Stimulated activated CD8-positive, alpha-beta memory T cell treated with anti-CD3 and anti-CD28 coated beads, Interleukin-15, amount 100 ng/mL, for 24 hours (primary cell): ENCODE measurements at places on chromosomes 7 and 10.

- DNase-seq, result no peak
Measured at GRCh38 chr7:138575897-138576428, 115.9 kb downstream of the TRIM24 start.

GRCh38 chr10:77983384-77984341, 45.7 kb downstream of the POLR3A start:
- no peak for DNase-seq

- no peak for DNase-seq
Measured at GRCh38 chr7:127892488-127893314, 138.5 kb downstream of the LRRC4 start.

DNA sequence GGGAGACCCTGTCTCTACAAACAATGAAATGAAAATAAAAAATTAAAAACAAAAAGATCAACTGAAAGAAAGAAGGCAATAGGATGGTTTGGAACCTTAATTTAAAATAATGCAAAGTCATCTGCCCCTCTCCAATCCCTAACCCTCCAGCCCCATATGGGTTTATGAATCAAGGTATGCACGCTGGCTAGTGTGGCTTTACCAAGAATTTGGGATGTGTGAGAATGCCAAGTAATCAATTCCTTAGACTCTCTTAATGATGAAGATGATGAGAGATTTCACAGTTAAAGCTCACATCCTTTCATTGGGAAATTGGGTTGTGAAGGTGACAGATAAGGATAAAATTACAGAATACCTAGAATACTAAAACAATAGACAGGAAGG, 147.1 kb upstream of the AOAH start:
- DNase-seq, result no peak

DNA sequence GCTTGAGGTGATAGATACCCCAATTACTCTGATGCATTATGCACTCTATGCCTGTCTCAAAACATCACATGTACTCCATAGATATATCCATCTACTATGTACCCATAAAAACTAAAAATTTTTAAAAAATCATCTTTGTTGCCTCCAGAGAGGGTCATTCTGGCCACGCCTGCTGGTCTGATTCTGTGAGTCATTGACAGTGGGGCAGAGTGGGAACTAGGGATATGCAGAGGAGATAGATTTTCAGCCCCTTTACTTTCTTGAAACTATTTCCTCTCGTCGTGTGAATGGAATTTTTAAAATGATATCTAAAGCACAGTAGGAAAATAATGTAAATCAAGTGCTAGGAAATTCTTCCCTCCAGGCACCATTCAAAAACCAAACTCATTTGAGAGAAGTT, 715.0 kb upstream of the NRP1 start:
- DNase-seq, result no peak
